ENCODE measurements at places on chromosomes 16 and 17. TPM values are rescaled to one million over a fixed set of nuclear protein-coding genes. Genes with fewer than 3 reads are reported as not detected.

CD300E gene
- not detected for total RNA-seq

DYNLRB2 gene
- not detected for total RNA-seq

SHPK gene
- total RNA-seq: 18.2 TPM

WNK4 gene
- total RNA-seq: 0.33 TPM

WFIKKN1 gene
- 0.50 TPM for total RNA-seq

TMEM235 gene
- not detected for total RNA-seq

OR4D1 gene
- total RNA-seq: under 0.01 TPM

CFAP119 gene
- total RNA-seq: 0.66 TPM

KRTAP4-4 gene
- total RNA-seq: not detected

PARD6A gene
- total RNA-seq: 0.44 TPM

MYBBP1A gene
- 41.3 TPM for total RNA-seq

AURKB gene
- total RNA-seq: 30.4 TPM

PRR11 gene
- total RNA-seq: 20.7 TPM

CDIP1 gene
- 24.6 TPM for total RNA-seq
